T1000 (cell line): ENCODE measurements at places on chromosomes 2 and 18.
A peak's percentile ranks its signal among the peaks of the same experiment; 100 is the strongest.

GRCh38 chr2:88856409-88857135 is 165.1 kb downstream of the RPIA start:
- no peak for DNase-seq

DNA sequence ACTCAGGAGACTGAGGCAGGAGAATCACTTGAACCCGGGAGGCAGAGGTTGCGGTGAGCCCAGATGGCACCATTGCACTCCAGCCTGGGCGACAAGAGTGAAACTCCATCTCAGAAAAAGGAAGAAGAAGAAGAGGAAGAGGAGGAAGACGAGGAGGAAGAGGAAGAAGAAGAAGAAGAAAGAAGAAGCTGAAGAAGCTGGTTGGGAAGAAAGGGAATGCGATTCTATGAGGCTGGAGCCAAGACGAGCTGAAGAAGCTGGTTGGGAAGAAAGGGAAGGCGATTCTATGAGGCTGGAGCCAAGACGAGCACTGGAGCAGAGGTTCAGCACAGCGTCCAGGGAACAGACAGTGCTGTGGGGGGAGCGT is 30.3 kb upstream of the TAF1B start:
- DNase-seq: no peak

GRCh38 chr18:3596637-3597384 is 146.8 kb downstream of the TGIF1 start:
- DNase-seq: no peak

DNA sequence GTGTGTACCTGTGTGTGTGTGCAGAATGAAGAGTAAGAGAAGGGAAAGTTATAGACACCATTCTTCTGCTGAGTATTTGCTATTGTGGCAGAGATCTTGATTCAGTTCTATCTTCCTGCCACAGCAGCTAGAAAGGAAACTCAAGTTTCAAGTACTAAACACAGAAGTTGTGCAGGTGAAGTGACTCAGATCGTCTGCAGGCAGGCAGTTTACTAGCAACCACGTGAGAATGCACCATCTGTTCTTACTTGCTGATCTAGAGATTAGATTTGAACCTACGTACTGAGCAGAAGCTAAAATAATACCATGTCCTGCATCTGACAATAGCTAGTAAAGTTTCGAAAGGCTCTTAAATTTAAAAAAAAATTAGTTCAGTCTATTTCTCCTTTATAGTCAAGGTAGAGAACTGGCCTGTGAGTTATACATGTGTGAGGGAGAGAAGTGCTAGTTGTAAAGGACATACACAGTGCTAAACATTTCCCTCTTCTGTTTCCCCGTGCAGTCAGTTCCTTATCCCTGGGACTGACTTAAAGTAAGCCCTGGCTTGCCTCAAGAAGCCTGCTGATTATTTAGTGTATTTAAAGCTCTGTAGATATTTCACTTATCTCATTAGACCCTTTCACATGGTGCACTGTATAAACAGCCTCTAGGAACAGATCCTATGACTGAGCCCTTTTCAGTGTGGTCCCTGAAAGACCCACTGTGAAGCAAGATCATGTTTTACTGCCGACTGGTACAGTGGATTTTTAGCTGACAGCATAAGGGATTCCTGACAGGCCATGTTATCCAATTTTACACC is 45.0 kb downstream of the SLC38A11 start:
- DNase-seq: no peak

GRCh38 chr2:175003875-175004729 is 1.1 kb downstream of the CHN1 start:
- no peak for DNase-seq

DNA sequence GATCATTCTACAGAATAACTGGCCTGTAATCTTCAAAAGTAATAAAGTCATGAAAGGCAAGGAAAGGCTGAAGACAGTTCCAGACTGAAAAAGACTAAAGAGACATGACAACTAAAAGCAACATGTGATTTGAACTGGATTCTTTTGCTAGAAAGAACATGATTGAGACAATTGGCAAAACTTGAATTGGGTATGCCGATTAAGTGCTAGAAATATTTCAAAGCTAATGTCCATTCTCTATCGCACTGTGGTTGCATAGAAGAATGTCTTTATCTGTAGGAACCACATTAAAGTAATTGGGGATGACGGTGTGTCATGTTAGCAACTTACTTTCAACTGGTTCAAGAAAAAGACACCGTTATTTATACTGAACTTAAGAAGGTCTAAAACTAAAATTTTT is 98.5 kb downstream of the EXOC6B start:
- DNase-seq: no peak

DNA sequence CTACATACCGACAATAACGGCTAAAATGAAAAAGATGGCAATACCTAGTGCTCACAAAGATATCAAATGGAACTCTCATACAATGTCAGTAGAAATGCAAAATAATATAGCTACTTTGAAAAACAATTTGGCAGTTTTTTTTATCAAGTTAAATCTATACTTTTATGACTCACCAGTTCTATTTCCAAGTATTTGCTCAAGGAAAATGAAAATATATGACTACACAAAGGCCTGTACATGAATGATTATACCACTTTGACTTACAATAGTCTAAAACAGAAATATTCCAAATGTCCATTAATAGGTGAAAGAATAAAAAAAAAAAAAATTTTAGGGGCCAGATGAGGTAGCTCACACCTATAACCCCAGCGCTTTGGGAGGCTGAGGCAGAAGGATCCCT is 219.8 kb downstream of the ZRANB3 start:
- DNase-seq: no peak

DNA sequence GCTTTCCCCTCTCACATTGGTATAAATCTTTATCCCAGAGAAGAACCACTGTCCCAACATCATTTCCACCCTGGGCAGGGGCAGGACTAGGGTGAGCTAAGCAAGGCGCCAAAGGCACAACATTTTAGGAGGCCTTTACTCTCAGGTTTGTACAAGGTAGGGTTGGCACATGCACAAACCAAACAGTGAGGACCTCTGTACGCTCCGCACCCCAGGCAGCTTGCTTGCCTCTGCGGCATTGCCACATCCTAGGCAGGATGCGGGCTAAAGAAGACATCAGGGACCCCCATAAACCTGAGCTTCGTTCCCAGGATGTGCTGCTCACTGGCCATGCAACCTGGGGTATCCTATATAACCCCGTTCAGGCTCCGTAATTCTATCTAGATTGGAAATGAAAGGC is 128.1 kb upstream of the DAPL1 start:
- no peak for DNase-seq

DNA sequence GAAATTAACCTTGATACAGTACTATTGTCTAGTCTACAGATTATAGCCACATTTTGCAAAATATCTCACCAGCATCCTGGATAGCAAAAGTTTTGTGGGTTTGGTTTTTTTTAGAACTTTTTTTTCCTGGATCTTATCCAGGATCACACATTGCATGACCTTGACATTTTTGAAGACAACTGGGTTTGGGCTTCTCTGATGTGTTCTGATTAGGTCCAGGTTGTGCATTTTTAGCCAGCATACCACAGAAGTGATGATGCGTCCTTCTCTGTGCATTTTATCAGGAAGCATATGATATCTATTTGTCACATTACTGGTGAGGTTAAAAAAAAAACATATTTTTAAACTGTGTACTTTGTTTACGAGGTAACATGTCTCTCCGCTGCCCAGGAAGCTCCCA is 221.0 kb upstream of the OSR1 start:
- DNase-seq: no peak

DNA sequence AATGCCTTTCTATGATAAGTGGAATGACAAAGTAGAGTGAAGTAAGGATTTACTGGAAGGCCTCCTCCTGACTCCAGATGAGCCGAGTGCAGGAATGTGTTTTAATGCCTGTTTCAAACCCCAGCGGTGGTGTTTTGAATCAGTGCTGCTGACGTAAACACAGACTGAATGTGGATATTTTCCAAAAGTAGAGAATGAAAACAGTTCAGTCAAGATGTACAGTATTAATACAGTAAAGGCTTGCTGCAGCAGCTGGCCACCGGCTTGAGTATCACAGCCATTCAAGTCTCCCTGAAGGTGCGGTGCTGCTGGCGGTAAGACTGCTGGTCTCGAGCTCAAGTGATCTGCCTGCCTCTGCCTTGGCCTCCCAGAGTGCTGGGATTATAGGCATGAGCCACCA is 46.7 kb downstream of the ARHGAP28 start:
- DNase-seq: no peak

DNA sequence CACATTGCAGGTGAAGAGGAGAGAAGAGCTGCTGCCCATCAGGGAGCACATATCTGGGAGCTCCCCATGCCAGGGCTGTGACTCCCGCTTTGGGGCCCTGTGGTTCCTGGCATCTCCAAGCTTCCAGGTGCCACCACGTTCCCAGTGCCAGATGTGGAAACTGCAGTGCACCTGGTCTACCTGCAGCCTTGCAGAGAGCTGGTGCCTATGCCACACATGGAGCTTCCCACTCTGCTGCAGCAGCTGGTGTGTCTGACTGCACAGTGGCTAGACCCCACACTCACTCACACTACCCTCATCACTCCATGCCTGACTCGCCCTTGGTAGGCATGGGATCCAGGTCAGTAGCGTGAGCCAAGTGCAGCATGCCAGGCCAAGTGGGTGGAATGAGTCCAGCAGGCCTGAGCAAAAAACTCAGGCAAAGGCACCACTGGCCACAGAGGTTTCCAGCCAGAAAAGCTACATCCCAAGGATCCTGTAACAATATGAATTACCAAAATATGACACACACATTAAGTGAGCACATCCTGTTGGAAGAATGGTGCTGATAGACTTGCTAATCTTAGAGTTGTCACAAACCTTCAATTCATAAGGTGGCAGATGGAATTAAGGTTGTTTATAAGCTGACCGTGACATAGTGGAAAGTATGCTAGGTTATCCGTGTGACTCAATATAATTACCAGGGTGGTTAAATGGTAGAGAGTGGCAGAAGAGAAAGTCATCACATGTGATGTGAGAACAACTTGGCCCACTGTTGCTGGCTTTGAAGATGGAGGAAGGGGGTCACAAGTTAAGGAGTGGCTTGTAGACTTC is 150.9 kb downstream of the EHBP1 start:
- DNase-seq: no peak

GRCh38 chr18:8489761-8490160 is 119.5 kb upstream of the RAB12 start:
- no peak for DNase-seq

DNA sequence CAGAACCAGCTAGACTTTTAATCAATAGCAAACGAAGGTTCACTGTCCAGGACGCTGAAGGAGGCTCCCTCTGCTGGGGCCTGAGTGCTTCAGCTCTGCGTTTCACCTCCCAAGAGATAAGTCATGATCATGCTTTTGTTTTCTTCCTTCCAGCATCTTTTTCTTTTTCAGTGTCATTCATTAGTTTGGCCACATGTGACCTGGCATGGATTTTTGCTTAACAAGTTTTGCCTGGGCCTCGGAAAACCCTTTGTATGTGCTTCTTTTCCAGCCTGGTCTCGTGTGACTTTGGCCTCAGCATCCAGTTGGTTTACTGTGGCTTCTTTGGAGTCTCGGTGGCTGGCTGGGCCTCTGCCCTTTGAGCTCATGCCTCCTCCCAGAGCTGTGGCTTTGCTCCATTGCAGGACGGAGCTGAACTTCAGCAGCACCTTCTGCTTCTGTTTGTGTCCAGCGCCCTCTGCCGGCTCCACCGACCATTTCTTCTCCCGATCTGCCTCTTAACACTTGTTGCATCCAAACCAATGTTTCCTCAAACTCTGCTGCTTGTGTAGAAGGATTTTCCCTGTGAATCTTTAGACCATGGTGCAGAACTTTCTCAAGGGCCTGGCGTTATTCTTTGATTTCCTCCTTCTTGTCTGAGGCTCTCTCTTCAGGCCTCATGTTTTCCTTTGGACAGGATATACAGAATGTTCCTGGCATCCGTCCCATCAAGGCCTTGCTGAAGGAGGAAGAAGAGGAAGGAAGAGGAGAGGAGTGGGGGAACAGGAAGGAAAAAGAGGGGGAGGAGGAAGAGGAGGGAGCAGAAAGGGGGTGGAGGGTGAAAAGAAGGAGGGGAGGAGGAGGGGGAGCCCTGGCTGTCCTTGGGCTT is 23.6 kb upstream of the HES6 start:
- peak; percentile 76 for DNase-seq

DNA sequence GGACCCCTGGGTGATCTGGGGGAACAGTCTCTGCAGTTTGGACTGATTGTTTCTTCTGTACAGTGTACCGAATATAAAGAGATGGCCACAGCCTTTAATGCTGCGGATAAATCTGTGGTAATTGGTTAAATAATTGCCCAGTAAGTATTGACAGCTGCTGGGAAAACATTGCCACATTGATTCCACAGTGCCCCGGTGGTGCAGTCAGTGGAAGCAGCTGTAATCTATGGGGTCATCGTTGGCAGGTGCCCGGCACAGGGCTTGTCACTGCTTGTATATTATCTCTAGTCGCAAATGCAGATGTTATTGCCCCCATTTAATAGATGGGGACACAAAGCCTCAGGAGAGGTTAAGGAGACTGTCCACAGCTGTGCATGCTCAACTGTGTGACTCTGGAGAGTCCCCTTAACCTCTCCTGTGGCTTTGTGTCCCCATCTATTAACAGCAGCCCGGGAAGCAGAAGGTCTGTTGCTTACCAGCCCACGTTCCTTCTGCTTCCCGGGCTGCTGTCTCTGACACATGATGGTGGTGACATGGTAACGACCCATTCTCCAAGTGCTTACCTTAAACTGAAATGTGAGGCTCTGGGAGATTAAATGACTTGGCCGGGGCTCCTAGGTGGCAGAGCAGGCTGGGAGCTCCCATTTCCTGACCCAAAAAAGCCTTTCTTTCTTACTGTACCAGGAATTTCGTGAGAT is 76.9 kb downstream of the NCK2 start:
- DNase-seq: no peak

- no peak for DNase-seq
Measured at GRCh38 chr18:56565046-56565445, 73.3 kb downstream of the TXNL1 start.

DNA sequence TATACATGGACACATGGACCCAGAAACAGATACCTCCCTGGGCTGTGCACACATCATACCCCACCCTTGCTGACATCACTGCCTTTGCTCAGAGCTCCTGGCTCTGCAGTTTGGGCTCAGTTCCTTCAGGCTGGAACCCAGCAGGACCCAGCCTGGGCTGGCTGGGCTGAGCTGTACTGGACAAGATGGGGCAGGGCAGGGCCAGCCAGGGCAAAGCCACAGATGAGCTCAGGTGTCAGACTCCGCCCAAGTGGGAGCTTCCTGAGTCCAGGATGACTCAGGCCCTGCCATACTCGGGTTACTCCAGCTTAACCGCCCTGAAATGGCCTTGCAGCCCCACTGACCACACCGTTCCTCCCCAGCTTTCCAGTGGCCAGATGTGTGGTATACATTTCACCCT is 284.9 kb downstream of the OSR1 start:
- DNase-seq: no peak

DNA sequence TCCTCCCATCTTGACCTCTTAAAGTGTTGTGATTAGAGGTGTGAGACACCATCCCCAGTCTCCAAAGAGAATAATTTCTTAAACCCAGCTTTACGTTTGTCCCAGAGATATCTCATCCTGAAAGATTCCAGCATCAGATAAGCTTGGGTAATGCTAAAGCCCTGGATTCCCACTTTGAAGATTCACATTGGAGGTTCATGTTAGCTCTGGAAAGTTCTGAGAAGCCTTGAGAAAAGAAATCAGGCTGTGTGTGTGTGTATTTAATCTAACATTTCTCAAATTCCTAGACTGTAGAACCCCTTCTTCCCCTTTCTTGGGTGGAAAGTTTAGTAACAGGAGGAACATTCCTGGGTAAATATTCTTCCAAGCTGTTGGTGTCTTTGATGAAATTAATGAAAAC is 18.0 kb downstream of the ZNF532 start:
- DNase-seq: no peak

- no peak for DNase-seq
Measured at GRCh38 chr2:98012561-98012991, 16.8 kb upstream of the TMEM131 start.
